Stimulated activated CD8-positive, alpha-beta memory T cell treated with anti-CD3 and anti-CD28 coated beads, Interleukin-7, amount 100 ng/mL, for 1 hour (primary cell): ENCODE measurements at places on chromosomes 11 and 22.
A peak's percentile ranks its signal among the peaks of the same experiment; 100 is the strongest.

- DNase-seq = no peak
Observed at GRCh38 chr11:132127900-132128288, 757.5 kb downstream of the NTM start.

DNA sequence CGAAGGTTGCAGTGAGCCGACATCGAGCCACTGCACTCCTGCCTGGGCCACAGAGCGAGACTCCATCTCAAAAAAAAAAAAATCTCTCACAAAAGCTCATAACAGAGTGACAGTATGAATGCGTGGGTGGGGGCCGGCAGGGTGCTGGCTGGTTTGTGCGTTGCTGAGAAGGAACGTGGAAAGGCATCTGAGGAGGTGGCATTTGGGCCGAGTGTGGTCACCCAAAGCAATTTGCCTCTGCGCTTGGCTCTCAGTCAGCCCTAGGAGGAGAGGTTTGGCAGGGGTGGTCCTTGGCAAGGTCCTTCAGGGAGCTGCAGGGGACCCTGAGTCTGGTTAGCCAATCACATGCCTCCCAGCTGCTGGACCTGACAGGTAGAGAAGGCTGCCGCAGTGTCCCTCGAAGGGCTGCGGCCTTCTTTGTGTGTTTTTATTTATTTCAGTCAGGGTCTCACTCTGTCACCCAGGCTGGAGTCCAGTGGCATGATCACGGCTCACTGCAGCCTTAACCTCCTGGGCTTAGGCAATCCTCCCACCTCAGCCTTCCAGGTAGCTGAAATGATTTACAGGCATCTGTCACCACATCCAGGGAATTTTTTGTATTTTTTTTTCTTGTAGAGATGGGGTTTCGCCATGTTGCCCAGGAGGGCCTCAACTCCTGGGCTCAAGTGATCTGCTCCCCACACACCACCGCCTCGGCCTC lies 23.5 kb upstream of the OSBPL5 start:
- no peak for DNase-seq

DNA sequence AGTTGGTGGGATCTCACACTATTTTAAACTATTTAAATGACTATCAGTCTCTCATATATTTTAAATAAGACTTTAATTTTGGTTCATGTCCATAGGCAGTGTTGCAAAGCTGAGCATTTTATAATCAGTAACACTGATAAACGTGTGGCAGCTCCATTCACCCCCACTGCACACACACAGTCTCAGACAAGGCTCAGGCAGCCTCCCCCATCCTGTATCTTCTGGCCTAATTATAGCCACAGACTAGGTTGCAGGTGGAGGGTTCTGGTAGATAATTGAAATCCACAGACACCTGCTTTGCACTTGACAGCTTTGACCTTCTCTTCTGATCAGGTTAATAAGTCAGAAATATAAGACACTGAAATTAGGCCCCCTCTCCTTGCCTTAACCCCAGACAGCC lies 118.5 kb upstream of the LDLRAD3 start:
- DNase-seq = no peak

- no peak for DNase-seq
Observed at GRCh38 chr11:118656563-118657165, 22.8 kb downstream of the TREH start.

DNA sequence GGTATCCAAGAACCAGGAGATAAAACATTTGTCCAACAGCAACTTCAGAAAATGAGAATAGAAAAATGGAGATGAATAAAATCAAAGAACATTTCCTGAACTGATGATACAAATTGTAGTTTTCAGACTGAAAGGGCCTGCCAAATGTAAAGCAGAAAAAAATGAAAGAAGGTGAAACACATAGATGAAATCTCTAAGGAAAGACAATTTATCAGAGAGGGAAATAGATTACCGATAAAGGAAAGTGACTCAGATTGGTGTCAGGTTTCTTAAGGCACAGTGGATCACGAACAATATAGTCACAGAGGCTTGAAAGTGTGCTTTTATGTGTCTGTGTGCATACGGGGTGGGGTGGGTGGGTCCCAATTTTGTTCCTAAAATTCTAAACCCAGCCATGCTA lies 4.1 kb upstream of the STT3A start:
- DNase-seq = no peak

GRCh38 chr11:21774212-21774611 lies 418.7 kb upstream of the ANO5 start:
- DNase-seq = no peak

GRCh38 chr22:38732251-38732815 lies 23.5 kb downstream of the SUN2 start:
- DNase-seq = no peak

GRCh38 chr11:3946455-3947017 lies 91.1 kb downstream of the STIM1 start:
- no peak for DNase-seq

- no peak for DNase-seq
Observed at GRCh38 chr11:45812581-45813548, 7.9 kb downstream of the SLC35C1 start.

- DNase-seq = peak; percentile 83
Observed at GRCh38 chr11:44911029-44911814, 39.5 kb downstream of the TP53I11 start.

GRCh38 chr11:102494216-102494615 lies 36.3 kb downstream of the MMP7 start:
- DNase-seq = no peak

DNA sequence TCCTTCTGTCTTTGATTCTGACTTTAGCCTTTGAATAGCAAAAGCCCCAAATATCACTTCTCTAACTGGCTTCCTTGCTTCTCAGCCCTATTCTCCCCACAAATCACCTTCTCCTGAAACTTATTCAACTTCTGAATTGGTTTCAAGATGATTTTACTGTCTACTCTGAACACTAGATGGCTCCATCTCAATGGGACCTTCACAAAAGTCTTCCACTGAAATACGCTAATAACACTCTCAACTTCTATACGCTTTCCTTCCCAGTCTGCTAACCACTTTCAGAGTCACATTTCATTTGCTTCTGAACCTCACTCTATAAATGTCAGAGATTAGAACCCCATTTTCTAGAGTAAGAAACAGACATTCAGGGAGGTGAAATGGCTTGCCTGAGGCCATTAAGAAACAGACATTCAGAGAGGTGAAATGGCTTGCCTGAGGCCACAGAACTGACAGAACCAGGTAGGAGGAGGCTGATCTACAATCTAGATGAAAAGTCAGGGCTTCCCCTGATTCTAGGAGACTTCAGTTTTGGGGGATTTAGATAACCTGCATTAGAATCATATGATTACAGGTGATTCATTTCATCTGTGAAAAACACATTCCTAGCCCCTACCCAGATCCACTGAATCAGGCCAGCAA lies 20.6 kb downstream of the MORC2 start:
- DNase-seq = no peak

DNA sequence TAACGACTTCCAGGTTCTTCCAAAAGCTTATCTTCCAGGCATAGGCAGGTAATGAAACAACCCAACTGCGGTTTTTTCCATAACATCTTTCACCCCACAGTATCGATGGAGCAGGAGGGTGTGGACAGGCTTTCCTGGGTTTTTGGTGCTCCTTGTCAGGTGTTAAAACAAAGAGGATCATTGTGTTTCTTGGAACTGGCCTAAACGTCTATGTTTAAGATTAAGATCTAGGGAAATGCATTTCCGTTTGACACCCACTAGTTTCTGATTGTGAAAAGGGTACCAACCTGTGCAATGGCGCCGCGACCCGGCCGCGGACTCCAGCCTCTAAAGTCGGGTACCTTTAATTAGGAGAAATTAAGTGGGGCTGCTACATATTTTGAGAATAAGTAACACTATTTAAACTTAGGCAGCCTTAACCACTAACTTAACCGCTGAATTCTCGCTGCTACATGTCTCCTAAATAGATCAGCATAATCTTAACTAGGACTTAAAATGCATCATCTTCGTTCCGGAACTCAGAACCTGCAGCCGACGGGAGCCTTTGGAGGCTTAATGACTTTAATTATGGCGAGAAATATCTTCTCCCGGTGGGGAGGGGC lies 31.5 kb downstream of the C22orf31 start:
- DNase-seq = no peak

DNA sequence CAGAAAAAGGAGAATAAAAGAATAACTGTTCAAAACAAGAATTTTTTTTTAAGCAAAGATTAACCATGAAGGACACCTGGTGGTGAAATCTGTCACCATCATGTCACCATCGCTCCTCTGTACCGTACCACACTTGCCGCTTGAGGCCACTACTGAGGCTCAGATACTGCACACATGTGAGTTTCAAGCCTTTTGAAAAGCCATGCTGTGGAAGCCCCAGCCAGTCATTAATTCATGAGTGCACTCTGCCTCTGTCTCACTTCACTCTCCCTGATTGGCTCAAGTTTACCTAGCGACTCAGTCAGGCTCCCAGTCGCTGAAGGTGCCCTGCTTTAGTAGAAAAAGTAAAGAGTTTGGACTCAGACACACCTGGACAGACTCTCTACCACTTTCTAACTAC lies 6.6 kb upstream of the MS4A12 start:
- DNase-seq = no peak

DNA sequence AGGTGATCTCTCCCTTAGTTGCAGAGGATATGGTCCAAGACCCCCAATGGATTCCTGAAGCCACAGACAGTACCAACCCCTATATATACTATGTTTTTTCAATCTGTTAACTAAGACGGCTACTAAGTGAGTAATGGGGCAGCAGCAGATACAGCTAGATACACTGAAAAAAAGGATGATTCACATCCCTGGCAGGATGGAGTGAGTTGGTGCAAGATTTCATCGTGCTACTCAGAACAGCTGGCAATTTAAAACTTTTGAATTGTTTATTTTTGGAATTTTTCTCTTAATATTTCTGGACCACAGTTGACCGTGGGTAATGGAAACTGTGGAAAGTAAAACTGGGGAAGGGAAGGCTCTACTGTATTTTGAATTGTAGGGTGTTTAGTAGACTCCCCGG lies 17.0 kb upstream of the TMEM218 start:
- no peak for DNase-seq

DNA sequence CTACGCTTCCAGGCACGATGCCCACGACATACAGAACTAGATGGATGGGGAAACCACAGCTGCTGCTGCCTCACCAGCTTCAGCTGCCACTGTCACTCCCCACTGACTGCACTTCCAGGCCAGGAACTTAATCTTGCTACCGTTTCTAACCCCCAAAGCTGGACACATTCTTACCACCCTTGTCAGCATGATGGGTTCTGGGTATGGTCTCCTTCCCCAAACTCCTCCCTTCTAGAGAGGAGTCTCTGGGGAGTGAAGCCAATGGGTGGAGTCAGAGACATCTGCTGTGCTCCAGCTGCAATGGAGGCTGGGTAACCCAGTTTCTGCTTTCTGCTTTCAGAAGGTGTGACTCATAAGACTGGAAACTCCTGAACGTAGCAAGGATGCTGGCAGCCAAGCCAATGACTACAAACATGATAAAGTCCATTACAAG lies 87.0 kb upstream of the THY1 start:
- DNase-seq = no peak

DNA sequence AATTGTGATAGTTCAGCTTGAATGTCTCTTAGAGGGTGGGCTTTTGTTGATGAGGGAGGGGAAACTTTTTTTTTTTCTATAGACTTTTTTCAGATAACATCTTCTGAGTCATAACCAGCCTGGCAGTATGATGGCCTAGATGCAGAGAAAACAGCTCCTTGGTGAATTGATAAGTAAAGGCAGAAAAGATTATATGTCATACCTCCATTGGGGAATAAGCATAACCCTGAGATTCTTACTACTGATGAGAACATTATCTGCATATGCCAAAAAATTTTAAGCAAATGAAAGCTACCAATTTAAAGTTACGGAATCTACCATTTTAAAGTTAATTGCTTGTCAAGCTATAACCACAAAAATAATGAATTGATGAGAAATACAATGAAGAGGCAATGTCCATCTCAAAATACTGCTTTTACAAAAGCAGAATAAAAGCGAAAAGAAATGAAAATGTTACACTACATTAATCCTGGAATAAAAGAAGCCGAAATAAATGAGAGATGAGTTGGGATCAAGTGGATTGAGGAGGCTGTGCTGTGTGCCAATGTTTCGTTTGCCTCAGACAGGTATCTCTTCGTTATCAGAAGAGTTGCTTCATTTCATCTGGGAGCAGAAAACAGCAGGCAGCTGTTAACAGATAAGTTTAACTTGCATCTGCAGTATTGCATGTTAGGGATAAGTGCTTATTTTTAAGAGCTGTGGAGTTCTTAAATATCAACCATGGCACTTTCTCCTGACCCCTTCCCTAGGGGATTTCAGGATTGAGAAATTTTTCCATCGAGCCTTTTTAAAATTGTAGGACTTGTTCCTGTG lies 3.9 kb downstream of the MALAT1 start:
- no peak for DNase-seq

- DNase-seq = no peak
Observed at GRCh38 chr11:77035039-77035438, 841 bp downstream of the B3GNT6 start.

- no peak for DNase-seq
Observed at GRCh38 chr11:62499944-62500649, 46.5 kb downstream of the AHNAK start.

- DNase-seq = no peak
Observed at GRCh38 chr11:117664897-117665296, 132.1 kb downstream of the DSCAML1 start.

DNA sequence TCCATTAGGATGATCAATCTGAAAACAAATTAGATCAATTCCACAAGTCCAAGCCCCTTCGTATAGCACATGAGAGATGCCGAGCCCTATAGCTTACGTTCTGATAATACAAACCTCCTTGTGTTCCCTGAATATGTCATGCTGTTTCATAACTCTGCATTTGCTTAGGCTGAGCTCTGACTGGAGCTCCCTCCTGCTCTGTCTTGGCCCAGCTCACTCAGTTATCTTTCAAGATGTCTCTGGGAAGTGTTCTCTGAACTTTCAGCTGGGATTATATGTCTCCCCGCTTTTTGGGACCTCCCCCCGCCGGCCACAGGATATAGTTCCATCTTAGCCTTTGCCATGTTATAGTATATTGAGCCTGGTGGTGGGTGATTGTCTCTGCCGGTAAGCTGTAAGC lies 44.0 kb downstream of the FDX1 start:
- no peak for DNase-seq

GRCh38 chr11:38937709-38938108 lies 2339.7 kb upstream of the RAG2 start:
- DNase-seq = no peak

- DNase-seq = no peak
Observed at GRCh38 chr11:76785513-76785912, 2.4 kb downstream of the TSKU start.

DNA sequence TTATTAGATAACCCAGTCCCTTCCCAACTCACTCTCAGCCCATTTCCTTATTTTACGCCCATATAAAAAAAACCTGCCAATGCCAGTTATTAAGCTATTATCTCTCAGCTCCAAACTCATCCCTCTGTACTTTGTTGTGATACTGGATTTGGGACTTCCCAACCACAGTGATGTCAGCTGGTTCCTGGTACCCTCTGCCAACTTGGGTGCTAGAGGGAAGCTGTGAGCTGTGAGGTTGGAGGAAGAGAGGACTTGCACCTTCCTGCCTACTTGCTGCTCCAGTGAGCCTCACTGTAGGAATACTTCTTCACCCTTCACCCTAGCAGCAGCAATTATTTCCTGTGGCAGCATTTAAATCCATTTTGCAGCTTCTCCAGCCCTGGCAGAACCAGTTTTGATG lies 19.2 kb upstream of the CSF2RB start:
- DNase-seq = no peak
